ENCODE measurements at places on chromosomes 6 and 20.
A peak's percentile ranks its signal among the peaks of the same experiment; 100 is the strongest.

GRCh38 chr20:10671221-10671918 lies 2.4 kb downstream of the JAG1 start:
- peak; percentile 61 for DNase-seq

GRCh38 chr6:169415179-169415578 lies 161.5 kb upstream of the THBS2 start:
- DNase-seq: no peak

DNA sequence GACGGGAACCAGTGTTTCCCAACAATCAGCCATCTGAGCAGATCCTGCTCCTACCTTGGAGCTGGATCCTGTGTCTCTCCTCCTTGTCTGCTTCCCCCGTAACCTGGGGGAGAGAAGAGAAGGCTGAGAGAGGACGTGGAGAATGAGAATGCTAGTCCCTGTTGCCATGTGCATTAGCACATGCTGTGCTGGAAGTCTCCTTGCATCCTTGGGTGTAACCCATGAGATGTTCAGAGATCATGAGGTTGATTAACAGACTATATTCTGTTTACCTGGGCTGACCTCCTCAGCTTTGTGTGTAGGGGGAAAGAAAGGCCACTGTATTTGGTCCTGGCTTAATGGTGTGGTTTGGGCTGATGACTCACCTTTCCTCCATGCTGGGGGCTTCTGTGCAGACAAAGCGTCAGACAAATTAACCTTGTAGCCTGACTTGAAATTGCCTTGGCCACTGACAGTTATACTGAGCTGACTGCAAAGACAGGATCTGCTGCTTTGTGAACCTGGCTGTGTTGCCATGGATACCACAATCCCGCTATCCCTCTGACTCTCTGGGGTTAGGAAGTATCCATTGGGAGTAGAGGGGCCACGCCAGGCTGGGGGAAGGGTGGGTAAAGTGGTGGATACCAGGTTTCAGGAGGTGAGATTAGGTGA lies 243.7 kb upstream of the CHD6 start:
- DNase-seq: no peak

DNA sequence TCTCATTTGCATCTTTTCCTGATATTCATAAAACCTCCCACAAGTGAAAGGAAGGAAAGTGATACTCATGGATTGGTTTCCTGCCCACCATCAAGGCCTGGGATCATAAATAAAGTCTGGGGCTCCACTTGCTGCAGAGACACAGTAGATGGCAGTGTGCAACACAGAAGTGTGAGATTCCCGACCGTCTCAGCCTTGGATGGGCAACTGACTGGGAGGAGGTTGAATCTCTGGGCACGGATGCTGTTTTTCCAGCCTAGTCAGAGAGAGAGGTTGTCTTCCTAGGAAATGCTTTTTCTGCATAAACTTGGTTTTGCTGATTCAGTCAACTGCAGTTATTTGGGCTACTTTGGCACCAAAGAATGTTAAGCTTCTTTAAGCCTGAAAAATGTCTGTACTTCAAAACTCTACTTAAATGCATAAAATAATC lies 9.9 kb upstream of the RFPL4B start:
- DNase-seq: peak; percentile 66

- no peak for DNase-seq
Observed at GRCh38 chr20:58660855-58661597, 9.9 kb downstream of the STX16 start.

- DNase-seq: no peak
Observed at GRCh38 chr6:110881546-110882273, 7.1 kb downstream of the AMD1 start.

DNA sequence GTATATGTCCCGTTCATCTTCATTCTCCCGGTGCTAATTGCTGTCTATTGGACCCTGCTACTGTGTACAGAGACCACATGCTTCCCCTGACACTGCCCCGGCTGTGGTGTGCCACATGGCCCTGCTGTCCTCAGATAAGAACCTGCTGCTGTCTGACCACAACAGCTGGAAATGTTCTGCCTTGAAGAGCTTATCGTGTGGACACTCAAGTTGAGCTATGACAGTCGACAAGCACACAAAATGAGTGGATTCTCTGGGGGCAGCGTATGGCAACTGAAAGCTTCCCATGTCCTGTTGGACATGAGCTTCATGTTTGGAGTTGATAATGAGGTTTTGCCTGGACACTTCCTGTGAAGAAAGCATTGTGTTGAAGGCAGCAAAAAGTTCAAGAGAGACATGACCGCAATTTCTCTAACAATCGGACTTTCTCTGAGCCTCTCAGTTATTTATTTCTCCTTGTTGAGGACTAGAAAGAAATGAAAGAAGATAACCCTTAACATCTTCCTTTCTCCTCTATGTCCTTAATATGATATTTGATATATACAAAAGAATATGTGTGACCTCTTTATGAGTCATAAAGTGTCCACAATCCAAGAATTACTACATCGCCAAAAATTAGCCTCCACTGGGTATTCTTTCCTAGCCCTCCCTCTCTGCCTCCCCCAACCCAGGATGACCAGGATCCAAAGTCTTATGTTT lies 187.1 kb upstream of the TCF21 start:
- no peak for DNase-seq

- DNase-seq: no peak
Observed at GRCh38 chr6:79719248-79719960, 88.3 kb downstream of the SH3BGRL2 start.

DNA sequence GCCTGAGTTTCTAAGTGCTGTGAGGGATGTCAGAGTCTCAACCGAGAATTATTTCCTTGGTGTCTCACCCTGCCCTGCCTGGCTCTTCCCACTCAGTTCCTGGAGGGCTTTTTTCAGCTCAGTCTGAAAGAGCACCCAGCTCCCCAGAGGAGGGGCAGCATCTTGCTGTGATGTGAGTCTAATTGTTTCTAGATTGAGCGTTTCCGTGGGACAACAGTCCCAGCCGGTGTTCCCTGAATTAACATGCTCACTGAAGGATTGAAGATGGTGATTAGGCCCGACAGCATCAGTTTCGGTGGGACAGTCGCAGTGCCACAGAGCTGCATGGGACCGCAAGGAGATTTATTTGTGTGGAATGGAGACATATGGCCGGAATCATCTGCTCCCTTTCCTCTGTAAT lies 587.6 kb downstream of the DHX35 start:
- DNase-seq: no peak

DNA sequence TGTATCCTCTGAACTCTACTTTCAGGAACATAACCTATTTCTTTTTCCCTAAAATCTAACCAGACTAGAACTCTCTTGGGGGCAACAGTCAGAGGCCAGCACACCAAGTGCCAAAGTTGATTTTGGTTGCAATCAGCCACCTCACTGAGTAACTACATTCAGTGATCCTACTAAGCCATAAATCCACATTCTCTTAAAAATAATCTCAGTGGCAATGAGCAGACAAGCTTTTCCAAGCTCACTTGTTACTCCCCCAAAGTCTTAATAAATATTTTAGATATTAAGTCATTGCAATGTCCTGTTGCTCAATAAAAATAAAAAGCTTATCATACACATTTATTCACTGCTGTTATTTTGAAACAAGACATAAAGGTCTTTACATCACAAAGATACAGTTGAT lies 9.8 kb downstream of the RGS17 start:
- no peak for DNase-seq
